AG09319 (cell line): ENCODE measurements at places on chromosomes 3 and 15.

GRCh38 chr3:112681822-112682325, 40.9 kb upstream of the CCDC80 start:
- peak; percentile 61 for DNase-seq

- no peak for DNase-seq
These were observed 72.7 kb downstream of the IL1RAP start for GRCh38 chr3:190586631-190587011.

GRCh38 chr3:9398700-9399336, 1.4 kb downstream of the SETD5 start:
- DNase-seq: no peak

DNA sequence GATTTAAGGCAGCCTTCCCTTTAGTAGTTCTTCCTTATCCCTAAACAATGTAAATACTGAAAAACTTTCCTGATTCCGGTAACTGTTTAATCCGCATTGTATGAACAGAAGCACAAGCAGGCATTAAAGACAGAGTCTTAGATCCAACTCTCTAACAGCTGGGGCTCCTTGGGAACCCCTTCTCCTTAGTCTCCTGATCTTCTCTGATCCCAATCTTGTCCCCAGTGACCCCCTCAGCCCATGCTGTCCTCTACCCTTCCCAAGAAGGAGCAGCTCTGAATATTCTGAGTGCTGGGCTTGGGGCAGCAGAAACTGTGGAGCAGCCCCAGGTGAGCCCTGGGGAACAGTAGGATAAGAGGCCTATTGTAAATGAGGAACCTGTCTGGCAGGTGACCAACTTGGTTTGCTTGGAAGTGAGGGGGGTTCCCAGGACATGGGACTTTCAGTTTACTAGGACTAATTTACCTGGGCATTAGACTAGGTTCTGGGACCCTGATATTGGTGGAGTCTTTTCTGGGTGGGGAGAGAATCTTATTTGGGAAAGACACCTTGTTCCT, 13.0 kb upstream of the SLC30A4 start:
- no peak for DNase-seq

DNA sequence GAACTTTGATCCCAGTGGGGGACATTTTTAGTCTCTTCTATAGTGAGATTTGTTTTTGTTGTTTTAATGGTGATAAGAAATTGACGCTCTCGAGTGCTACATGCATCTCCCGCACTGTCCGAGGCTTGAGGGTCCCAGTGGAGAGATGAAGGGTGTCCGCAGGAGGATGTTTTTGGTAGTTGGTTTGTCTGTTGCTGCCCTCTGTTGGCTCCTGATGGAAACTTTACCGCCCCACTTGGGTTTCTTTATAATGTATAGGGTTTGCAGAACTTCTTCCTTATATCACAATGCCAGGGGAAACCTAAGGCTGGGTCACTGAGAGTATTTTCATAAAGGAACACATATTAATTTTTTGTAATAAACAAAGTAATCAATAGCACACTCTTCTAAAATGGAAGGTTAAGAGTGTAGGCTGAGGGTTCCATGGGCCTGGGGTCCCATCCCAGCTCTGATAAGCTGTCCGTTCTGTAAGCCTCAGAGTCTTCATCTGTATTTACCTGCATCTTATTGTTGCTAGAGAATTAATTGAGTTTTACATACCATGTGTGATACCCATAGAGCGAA, 185.3 kb upstream of the FEZF2 start:
- no peak for DNase-seq

- peak; percentile 7 for DNase-seq
These were observed 46.6 kb downstream of the SPRED1 start for GRCh38 chr15:38299216-38299615.

- DNase-seq: peak; percentile 18
These were observed 54.5 kb upstream of the GOLGA6B start for GRCh38 chr15:72599855-72600464.

DNA sequence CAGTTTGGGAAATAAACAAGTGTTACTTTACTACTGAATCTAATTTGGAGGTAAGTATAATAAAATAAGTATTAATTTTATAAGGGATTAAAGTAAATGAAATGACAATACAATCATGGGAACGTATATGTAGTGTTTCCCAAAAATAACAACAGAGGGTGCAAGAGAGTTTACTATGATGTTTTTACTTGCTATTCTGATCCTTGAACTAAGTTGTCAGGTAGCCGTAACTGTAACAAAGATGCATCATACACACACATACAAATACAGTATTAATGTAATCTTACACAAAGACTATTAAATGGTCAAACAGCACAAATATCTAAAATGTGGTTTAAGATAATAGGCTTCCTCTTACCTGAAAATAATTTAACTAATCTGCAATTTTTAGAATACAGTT, 311.4 kb downstream of the TBC1D5 start:
- no peak for DNase-seq

- no peak for DNase-seq
These were observed 43.6 kb upstream of the SPTSSB start for GRCh38 chr3:161414907-161415306.

- no peak for DNase-seq
These were observed 424.1 kb upstream of the THBS1 start for GRCh38 chr15:39156646-39157250.

DNA sequence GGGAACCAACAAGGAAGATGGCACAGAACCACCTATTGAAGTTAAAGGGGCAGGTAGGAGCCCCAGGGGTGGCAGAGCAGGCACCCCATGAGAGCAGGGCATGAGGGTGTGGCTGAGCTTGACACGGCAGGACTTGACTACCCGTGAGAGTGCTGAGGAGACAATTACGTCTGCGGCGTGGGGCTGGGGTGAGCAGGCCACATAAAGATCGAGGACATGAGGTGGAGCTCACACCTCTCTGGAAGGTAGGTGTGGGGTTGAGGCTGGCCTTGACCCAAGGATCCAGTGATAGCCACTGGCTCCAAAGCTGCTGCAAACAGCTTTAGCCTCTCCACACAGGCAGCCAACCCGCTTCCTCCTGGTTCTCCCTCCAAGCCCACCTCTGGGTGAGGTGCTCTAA, 64.5 kb downstream of the PCSK6 start:
- no peak for DNase-seq

- DNase-seq: no peak
These were observed 66.6 kb downstream of the SUCLG2 start for GRCh38 chr3:67587811-67588210.

DNA sequence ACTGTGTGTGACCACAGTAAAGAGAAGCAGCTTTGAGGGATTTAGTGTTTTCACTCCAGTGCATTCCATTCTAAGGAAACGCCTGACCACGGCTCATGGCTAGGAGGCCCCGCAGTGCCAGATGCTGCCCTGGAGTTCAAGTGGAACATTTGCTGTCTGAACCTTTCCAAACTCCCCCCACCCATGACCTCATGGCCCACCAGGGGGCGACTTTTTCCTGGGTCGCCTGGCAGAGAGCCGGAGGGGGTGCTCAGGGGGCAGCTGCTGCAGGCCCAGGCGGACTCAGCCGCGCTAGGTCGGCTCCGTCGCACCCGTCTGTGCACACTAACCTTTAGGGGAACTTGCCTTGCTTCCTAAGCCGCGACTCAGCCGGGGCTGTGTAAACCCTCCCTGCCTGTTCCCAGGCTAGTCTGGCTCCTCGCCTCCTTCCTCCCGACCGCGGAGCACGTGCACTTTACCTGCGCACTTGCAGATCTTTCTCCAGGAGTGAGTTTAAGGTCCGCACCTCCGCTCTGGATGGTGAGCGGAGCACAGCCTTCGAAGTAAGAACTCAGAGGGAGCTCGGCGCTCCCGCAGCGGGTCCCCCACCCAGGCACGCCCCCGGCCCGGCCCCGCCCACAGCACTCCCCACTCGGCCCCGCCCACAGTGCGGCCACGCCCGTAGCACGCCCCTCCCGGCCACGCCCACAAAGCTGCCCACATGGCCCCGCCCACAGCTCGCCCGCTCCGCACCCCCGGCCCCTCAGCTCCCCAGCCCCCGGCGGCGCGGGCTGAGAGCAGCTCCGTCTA, at the start of gene OCA2:
Gene OCA2, minus strand, starts transcription at position 550 of the 789 bp plus-strand sequence. CDS start 17,441 bp downstream, outside the sequence.
- no peak for DNase-seq

DNA sequence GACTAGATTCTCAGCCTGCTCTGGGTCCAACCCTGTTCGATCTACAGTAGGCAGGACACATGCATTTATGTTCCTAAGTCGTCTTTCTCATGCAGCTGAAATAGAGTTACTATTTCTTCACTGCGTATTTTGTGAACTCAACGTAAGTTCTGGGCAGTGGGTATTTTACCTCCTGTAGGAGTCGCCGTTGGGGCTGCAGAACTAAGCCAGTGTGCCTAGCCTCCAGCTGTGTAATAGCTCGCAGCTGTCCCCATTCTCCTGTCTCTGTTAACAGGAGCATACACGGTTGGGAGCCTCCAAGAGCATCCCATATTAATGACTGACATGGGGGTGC, 58.4 kb upstream of the HRH1 start:
- DNase-seq: no peak

GRCh38 chr15:25730918-25731317, 132.2 kb downstream of the ATP10A start:
- no peak for DNase-seq

DNA sequence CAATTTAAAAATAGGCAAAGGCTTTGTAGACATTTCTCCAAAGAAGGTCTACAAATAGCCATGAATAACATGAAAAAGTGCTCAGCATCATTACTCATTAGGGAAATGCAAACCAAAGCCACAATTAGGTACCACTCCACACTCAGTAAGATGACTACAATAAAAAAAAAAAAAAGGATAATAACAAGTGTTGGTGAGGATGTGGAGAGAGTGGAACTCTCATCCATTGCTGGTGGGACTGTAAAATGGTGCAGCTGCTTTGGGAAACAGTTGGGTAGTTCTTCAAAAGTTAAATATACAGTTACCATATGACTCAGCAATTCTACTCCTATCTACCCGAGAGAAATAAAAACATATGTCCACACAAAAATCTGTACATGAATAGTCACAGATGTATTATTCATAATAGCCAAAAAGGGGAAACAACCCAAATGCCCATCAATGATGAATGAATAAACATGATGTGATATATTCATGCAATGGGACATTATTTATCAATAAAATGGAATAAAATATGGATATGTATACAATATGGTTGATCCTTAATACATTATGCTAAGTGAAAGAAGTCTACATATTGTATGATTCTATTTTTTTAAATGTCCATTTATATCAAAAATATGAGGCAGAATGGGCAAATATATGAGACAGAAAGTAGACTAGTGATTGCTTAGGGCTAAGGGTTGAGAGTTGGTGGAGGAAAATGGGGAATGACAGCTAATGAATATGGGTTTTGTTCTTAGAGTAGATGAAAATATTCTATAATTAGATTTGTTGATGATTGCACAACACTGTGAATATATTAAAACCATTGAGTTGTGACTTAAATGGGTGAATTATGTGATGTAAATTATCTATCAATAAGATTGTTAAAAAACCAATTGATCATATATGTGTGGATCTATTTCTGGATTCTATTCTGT, 66.1 kb upstream of the SMAD3 start:
- DNase-seq: no peak

- DNase-seq: no peak
These were observed 35.5 kb upstream of the PLXNA1 start for GRCh38 chr3:126947429-126947828.

GRCh38 chr15:37691911-37692310, 242.5 kb upstream of the TMCO5A start:
- no peak for DNase-seq

GRCh38 chr3:129052675-129053074, 7.9 kb upstream of the GP9 start:
- DNase-seq: no peak

- DNase-seq: no peak
These were observed at the start of gene RASGRF1 for GRCh38 chr15:79090487-79091203. Gene RASGRF1, minus strand, starts transcription at chr15:79090780. Its CDS starts 282 bp downstream, at chr15:79090498.

DNA sequence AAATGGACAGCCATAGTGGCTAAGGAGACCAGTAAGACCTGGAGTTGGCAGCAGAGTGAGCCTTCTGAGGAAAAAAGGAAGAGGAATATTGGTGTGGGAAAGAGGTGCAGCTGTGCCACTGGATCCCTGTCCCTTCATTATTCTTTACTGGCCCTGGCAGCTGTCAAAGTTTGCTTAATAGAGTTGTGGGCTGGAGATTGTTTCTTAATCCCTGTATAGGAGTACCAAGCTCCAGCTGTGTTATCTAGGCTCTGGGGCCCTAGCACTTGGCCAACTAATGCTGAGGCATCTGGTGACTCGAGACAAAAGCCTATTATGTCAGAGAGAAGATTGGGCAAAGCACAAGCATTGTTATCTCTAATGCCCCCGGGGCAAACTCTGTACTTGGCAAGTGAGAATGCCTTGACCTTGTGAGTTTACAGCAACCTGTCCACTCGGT, 61.4 kb downstream of the ZNF609 start:
- peak; percentile 32 for DNase-seq

DNA sequence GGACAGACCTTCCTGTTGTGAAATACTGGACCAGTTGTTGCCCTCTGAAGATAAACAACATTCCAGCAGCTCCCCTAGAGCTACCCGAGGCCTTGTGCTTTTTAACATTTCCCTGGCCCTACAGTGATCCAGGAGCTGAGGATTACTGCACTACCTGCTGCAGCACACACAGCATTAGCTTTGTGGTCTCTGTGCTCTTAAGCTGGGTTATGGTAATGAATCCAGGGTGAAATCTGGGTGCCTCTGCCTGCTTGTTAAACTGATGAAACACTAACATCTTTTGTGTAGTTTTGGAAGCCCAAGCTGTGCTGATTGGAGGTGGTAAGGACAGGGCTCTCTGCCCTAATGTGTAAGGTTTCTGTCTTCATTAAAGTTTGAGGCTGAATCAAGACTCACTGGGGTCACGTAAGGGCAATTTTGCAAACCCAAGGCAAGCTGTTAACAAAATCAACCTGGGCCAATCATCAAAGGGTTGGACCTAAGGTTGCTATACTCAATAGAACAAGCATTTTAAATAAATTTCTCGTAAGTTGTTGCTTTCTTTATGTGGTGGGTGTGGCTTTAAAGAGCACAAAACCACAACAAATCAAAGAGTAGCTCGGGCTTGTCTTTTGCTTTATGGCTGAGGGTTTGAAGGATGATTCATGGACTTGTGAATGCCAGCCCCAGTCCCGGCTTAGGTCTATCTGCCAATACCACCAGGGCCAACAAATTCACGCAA, 183.9 kb downstream of the TPRG1 start:
- DNase-seq: peak; percentile 15

DNA sequence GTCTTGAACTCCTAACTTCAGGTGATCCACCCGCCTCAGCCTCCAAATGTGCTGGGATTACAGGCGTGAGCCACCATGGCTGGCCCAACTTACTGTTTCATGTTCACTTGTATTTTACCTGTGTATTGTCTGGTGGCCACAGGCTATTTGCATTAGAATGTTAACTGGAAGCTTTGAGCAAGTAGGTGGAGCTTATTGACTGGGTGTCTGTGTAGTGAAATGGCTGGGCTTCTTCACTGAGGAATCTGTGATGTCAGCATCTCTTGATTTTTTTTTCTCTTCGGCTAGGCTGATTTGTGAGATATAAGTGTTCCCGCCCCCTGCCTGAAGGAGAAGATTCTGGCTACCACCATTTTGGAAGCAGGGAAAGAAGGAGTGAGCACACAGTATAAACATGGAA, 237.8 kb upstream of the PEX5L start:
- no peak for DNase-seq

DNA sequence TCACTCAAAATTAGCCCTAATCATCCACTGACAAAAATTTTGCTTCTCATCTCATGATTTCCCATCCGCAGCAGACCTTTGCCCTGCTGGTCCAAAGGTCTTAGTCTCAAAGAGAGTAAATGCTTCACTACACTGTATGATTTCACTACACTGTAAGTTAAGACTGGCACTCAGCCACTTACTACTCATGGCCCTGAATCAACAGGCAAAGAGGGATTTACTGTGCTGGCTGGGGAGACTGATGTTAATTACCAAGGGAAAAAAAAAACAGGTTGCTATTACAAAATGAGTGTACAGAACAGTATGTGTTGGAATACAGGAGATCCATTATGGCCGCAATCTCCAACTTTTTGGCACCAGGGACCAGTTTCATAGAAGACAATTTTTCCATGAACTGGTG, 214.8 kb downstream of the ZMAT3 start:
- DNase-seq: no peak
